ENCODE measurements at places on chromosomes 3 and 15.
A peak's percentile ranks its signal among the peaks of the same experiment; 100 is the strongest.

DNA sequence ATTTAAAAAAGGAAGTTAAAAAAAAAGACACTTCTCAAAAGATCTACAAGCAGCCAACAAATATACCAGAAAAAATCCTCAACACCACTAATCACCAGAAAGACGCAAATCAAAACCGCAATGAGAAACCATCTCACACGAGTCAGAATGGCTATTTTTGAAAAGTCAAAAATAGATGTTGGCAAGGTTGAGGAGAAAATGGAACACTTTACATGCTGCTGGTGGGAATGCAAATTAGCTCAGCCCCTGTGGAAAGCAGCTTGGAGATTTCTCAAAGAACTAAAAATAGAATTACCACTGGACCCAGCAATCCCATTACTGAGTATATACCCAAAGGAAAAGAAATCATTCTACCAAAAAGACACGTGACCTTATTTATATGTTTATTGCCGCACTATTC, 574.7 kb upstream of the ADAMTS9 start:
- no peak for DNase-seq

- DNase-seq, result peak; percentile 90
Measured at GRCh38 chr3:98782824-98783500, 19.8 kb downstream of the ST3GAL6 start.

GRCh38 chr15:56978898-56979662, 60.6 kb downstream of the TCF12 start:
- DNase-seq, result peak; percentile 39

DNA sequence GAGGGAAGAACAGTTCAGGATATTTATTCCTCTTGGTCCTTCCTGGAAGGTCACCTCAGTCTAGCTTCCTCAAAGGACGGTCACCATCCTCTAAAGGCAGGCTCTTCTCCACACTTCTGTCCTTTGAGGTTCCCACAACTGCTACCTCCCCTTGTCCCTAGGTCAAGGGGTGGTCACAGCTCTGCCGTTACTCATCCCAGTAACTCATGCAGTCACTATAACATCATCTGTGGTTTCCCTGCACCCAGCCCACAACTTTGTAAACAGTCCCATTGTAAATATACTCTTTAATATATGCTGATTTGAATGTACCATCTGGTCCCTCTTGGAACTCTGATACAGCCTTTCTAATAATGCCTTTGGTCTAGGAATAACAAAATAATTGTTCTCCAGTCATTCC, 887.4 kb downstream of the FHIT start:
- peak; percentile 6 for DNase-seq

DNA sequence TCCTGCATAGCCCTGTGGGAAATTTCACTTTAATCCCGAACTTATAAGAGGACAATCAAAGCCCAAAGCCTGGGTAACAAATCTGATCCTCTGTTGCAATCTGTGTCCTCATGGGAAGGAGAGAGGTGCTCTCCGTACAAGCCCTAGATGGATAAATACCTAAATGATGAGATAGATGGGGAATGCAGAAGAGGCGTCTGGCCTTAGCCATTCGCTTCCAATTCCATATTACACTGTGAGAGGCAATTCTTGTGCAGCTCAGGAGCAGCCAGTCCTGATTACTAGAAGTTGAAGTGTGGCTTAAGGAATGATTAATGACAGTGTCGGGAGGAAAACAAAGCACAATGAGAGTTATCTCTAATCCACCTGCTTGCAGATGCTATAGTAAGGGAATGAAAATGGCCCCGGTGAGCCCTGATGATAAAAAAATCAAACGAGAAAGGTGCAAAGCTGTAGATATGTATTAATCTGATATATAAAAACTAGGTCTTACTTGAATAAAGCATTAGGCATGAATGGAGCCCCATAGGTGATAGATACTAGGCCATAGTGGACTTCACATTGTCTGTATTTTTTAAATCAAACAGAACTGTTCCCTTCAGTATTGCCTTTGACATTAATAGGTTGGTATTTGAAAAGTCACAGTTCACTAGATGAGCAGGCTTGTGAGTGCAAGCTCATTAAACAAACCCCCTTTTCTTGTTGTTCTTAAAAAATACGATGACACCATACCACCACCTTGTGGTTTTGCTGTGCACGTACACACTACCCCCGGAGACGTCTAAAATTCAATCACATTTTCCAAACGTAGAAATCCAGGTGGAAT, 54.2 kb upstream of the TMCO5A start:
- DNase-seq, result peak; percentile 71

DNA sequence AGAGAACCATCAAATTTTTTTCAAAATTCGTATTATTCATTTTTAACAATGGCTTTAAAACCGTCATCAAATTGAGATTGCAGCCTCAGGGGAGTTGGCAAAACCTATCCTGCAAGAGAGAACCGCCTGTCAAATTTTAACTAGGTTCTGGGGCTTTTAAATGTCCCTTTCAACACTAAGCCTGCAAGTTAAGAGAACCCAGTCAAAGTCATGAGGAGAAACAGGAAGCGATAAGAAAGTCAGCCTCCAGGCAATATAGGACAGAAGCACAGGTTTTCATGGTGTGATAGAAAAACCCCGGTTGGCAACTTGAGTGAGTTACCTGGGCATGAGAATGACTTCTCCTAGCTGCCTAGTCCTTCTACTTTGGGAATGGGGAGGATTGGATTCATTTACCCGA, 59.8 kb downstream of the CPNE4 start:
- DNase-seq, result no peak
